ENCODE measurements at places on chromosomes 12 and 14. TPM values are rescaled to one million over a fixed set of nuclear protein-coding genes. Genes with fewer than 3 reads are reported as not detected.

Gene SVOP
- 2.6 TPM for total RNA-seq

DNA sequence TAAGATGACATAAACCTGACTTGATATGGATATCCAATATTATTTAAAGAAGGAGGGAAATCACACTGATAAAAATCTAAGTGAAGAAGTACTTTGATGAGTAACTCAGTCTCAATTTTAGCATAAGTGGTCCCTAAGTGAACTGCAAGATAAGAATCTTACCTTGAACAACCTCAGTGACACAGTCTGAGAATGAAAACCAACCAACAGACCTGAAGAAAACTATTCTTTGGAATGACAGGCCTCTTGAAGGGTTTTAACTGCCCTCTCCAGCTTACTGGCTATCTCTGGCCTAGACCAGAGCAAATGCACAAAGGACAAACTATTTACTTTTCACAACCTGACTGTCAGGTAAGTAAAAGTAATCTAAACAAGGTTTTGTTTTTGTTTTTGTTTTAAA, 44.7 kb downstream of the CPM start:
- H3K4me3 ChIP-seq, result no peak overlapping the region
- H3K4me1 ChIP-seq, result no peaks in the 10 kb centered on the region
- H3K27me3 ChIP-seq, result no peaks in the 10 kb centered on the region
- no peak overlapping the region for H3K27ac ChIP-seq
- DNase-seq, result no peak
- H3K36me3 ChIP-seq, result no peaks in the 10 kb centered on the region

Gene KCNA5
- total RNA-seq, result 2.6 TPM

Gene CACNA2D4
- 1.2 TPM for total RNA-seq

Gene RNFT2
- 0.66 TPM for total RNA-seq

Gene LGR5
- total RNA-seq, result not detected

DNA sequence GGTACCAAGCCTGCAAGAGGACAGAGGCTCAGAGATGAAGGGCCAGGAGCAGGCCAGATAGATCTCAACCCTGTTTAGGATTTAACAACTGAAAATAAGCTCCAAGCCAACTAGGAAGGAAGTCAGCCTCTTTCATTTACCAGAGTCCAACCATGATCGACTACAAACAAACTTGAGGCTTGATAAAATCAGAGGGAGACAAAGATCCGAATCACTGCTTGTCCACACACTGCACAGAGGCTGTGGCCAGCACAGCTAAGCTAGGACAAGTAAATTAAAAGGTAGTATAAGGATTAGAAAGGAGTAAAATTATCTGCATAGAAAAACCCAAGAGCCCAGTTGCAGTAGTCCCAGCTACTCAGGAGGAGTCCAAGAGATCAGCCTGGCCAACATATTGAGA, 40.3 kb downstream of the FAM222A start:
- no peak overlapping the region for H3K4me3 ChIP-seq
- H3K27ac ChIP-seq, result no peak overlapping the region
- DNase-seq, result no peak
- H3K27me3 ChIP-seq, result no peaks in the 10 kb centered on the region
- no peaks in the 10 kb centered on the region for H3K36me3 ChIP-seq

Gene TAS2R8
- total RNA-seq, result not detected

- H3K27ac ChIP-seq, result no peak overlapping the region
- peaks cover 93% of the 10 kb centered on the region for H3K27me3 ChIP-seq
- DNase-seq, result peak; percentile 7
- H3K36me3 ChIP-seq, result no peaks in the 10 kb centered on the region
These were observed 6.8 kb upstream of the BEGAIN start for GRCh38 chr14:100593751-100594624.

All from left ventricle myocardium inferior (tissue), 1 donor.